Kidney glomerular epithelial cell (primary cell): ENCODE measurements at places on chromosomes 3 and 15.

GRCh38 chr15:71476823-71477222, 333.5 kb upstream of the NR2E3 start:
- no peak for DNase-seq

GRCh38 chr15:29113336-29114220, 156.0 kb downstream of the NSMCE3 start:
- no peak for DNase-seq

DNA sequence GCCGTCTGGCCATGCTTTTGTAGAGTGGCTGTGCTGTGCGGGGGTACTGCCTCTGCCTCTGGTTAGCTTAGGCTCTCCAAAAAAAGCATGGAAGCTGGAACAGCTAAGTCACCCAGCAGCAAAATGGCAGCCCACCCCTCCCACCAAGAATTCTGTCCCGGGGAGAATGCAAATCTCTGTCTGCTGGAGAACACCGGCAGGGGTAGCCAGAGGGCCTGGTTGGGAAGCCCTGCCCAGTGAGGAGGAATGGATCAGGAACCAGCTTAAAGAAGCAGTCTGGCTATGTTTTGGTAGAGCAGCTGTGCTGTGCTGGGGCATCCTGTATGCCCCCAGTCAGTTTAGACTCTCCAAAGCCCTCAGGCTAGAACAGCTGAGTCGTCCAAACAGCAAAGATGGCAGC, 56.2 kb upstream of the PTPRG start:
- DNase-seq = no peak

DNA sequence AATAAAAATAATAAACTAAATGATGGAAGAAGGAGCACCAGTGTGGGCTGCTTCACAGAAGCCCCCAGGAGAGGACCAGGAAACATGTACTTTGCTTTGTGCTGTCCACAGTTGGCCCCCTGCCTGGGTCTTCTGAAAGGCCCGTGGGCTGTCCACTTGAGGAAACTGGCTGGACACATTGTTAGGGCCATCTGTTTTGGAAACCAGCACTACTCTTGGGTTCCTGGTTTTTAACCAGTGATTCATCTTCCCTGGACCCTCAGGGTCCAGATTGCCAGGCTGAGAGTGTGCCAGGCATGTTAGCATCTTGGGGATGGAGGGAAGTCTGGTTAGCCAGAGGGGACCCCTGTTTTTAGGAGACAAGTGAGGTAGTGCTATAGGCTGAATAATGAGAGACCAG, 297.2 kb upstream of the C2CD4B start:
- DNase-seq = no peak

DNA sequence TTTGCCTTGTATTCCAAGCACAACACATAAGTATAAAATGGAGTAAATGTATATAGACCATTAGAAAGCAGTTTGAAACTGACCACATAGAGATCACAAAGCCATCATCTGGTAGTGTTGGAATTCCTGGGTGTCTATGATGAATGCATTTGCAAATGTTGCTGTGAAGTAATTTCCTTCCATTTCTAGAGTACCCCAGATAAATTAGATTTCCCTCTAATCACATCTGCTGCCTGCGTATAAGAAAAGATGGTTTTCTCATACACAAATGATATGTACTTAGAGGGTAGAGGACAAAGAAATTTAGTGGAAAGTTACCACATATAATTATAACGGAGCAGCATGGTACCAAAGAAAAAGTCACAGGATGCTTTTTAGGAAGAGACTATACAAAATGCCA, 1117.8 kb downstream of the IGSF11 start:
- DNase-seq = no peak

GRCh38 chr3:122074621-122075265, 19.6 kb downstream of the CD86 start:
- DNase-seq = no peak

- no peak for DNase-seq
These were observed 29.9 kb downstream of the RCN2 start for GRCh38 chr15:76961268-76962011.

DNA sequence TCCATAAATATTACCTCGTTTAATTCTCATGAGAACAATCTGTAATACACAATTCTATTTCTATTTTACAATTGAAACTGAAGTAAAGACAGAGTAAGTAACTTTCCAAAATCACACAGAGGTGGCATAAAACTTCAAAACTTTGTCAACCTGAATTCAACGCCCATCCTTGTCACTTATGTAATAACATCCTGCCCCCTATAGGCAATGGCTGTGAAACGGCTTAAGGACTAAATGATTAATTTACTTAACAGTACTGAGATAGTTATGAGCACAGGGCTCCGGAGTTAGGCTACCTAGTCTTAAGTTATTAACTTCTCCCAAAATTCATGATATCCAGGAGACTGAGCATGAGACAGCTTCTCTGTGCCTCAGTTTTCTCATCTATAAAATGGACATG, 293.1 kb upstream of the CHRM5 start:
- peak; percentile 16 for DNase-seq

GRCh38 chr3:49471856-49472495, 1.9 kb downstream of the DAG1 start:
- DNase-seq = peak; percentile 16

DNA sequence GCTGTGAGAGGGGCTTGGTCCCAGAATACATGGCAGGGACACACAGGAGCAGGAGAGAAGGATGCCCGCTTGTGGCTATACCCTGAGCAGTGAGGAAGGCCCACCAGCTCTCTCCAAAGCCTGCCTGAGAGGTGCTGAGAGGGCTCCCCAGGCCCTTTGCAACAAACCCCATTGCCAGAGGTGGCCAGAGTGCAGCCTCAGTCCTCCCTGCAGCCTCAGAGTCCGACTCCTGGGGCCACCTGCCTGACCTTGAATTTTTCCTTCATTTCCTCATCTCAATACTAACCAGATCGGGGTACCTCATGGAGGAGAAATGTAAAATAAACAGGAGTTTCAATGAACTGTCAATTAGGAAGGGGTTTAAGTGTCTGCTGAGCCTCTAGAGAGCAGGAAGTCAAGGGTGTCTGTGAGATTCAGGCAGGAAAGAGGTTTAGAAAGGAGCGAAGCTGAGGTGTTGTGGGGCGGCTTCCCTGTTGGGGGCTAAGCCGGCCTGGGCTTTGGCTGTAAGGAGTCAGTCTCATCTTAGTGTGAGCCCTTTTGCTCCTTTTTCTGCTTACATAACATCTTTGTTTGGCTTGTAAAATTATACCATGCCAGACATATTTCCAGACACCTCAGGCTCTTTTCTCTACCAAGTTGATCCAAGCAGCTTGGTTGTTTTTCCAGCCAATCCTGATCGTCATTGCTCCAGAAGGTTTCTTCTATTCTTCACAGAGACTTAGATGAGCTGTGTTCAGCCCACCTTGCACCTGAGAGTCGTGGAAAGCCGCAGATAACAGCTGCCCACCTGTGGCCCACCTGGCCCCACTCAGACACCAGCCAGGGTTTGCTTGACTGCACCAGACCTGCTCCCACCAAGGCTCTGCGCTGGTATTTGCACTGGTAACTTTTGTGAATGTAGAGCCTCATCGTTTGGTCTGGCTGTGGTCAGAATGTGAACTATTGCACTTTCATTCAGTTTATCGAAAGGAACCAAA, 36.7 kb downstream of the CMTM7 start:
- DNase-seq = no peak

DNA sequence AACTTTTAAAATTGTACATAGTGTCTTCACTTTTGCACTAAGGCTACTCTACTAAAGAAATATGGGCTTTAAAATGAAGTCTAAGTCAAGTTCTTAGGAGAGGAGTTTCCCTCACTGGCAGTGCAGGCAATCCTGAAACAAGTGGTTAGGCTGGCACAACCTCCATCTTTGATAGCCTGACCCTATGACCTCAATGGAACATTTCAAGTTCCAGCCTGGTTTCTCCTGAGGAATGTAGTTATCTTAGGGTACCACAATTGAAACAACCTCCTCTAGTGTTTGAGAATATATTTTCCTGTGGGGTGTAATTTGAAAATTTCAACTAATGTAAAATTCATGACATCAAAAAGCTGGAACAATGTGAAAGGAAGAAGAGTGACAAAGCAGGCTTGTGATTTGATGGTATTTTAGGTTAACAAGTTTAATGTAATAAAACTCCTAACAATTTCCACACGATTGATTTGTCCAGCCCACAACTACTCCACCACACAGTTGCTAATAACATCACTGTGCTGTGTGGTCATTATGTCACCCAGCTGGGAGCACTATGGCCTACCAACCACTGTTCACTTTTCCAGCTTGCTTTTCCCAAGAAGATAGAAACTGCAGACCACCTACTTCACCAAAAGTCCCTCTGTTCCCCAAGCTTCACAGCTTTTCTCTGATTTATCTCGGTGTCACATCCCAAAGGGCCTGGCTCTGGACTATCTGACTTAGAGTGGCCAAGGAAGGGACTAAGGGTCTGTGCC, 1.8 kb downstream of the WWTR1 start:
- peak; percentile 41 for DNase-seq

DNA sequence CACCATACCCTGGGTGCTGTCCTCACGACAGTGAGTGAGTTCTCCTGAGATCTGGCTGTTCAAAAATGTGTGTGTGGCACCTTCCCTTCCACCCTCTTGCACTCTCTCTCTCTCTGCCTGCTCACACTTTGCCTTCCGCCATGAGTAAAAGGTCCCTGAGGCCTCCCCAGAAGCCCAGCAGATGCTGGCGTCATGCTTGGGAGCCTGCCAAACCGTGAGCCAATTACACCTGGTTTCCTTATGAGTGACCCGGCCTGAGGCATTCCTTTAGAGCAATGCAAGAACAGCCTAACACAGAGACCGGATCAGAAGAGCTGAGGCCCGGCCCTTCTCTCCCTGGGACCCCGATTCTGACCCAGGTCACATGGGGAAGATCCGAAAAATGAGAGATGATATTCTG, 15.4 kb downstream of the TMEM44 start:
- no peak for DNase-seq

- DNase-seq = no peak
These were observed 71.2 kb downstream of the MAP2K5 start for GRCh38 chr15:67613708-67614107.

- DNase-seq = no peak
These were observed 63.5 kb downstream of the CTDSPL start for GRCh38 chr3:37925157-37925556.

GRCh38 chr15:29593629-29594028, 228.6 kb downstream of the TJP1 start:
- no peak for DNase-seq

GRCh38 chr15:80031841-80032240, 27.6 kb upstream of the ZFAND6 start:
- DNase-seq = no peak

DNA sequence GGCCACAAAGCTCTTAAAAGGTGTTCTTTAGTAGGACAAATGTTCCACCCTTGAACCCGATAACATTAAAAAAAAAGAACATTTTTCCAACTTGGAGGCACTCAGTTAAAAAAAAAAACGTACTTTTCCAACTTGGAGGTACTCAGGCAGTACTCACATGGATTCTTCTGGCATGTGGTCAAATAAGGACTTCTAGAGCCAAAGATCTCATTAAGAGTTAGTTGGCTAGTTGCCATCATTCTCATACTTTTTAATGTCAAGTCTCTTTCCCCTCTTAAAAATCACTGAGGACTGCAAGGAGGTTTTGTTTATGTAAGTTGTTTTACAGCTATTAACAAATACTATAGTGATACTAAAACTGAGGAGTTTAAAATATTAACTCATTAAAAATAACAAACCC, 101.0 kb downstream of the CADPS start:
- DNase-seq = no peak

DNA sequence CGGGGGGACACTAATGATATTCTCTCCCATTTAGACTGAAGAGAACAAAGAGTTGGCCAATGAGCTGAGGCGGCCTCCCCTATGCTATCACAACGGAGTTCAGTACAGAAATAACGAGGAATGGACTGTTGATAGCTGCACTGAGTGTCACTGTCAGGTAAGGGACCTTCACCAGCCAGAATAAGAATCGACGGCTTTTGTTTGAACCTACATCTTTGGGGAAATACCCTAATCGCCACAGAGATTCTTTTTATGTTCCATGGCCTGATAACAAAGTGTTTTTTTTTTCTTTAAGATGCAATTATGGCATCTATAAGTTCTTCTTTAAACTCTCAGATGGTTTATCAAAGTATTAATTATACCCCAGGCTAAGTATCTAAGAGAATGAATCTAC, 3.4 kb downstream of the THBS1 start:
- DNase-seq = no peak

DNA sequence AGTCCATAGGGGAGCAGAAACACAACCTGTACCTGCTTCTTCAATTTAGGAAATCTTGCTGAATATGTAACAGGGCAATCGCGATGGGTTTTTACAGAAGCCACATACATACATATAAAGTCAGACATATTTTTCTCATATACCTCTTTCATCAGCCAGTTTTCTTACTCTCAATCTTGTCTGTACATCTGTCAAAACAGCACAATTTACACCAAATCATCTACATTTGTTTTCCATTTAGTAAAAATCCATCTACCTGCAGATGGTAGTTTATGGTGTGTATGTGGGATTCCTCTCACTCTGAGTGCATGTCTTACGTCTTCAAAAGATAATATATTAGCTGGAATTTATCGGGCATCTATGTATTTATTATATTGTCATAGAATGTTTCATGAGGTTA, 208.7 kb downstream of the ZPLD1 start:
- no peak for DNase-seq

- DNase-seq = no peak
These were observed 29.4 kb downstream of the SEMA5B start for GRCh38 chr3:122998206-122998605.

DNA sequence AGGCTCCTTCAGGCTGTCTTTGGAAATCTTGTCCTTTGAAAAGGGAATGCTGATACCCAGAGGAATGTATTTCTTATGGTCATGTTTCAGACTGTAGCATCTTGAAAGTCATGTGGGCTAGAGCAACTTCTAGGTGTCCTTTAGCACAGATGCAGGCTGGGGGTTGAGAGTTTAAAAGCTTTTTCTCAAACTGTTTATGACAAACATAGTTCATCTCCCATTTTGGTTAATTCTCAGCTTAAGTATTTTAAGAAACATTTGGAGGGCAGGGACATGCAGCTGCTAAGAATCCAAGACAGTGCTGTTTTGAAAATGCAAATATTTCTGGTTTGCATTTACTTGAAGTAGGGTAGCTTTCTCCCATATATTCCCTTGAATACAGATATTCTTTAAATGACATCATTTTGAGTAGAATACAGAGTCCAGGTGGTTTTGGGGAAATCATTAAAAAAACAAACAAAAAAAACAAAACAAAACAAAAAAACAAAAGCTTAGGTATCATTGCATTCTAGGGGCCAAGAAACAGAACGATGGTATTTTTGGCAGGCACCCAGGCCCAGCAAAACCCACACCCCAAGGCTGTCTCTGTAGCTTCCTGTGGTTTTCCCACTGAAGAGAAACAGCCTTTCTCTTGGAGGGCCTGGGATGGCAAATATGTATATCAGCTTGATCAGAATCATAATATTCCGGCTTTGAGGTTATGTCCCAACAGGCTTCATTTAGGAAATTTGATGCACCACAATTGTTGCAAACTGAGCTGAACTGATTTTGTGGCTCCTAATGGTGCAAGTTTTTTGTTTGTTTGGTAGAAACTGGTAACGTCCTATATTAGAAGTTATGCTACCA, 120.0 kb downstream of the ATG7 start:
- no peak for DNase-seq

GRCh38 chr15:64092075-64092820, 1.4 kb downstream of the CIAO2A start:
- DNase-seq = no peak
